Glomerular endothelial cell (primary cell): ENCODE measurements at places on chromosomes 3 and 15.

- no peak for DNase-seq
Measured at GRCh38 chr3:18354701-18355100, 70.4 kb downstream of the SATB1 start.

DNA sequence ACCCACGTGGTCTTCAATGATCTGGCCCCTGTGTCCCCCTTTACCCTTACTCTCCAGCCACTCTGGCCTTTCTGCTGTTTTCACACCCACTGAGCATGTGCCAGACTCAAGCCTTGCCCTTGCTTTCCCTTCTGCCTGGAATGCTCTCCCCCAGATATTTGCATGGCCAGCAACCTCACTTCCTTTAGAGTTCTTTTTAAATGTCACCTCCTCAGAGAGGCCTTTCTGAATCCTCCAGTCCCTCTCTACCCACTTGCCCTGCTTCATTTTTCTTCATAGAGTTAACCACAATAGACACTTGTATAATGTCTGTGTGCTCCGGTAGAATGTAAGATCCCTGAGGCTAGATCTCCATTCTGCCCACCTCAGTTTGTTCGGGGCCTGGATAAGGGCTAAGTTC, 39.4 kb upstream of the TIPARP start:
- DNase-seq, result no peak

GRCh38 chr3:193805448-193805847, 212.4 kb downstream of the OPA1 start:
- no peak for DNase-seq

DNA sequence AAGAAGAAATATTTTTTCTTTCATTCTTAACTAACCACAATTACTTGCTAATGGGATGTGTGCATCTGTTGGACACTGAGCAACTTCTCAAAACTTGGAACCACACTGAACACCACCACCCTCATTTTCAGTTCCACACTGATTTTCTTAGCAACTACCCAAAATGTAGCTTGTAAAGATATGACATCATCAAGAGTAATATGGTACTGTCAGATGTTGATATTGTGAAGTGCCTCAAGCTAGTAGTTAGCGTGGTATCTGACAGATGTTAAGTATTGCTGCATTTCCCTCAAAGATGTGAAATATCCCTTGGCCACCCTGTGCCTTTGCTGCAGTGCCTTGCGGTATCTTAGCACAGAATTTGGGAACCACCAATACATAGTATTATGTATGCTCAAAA, 9.3 kb downstream of the RFTN1 start:
- no peak for DNase-seq

GRCh38 chr3:11717768-11718636, 74.3 kb upstream of the VGLL4 start:
- peak; percentile 22 for DNase-seq

- no peak for DNase-seq
Measured at GRCh38 chr15:50307799-50308198, 42.3 kb upstream of the HDC start.

- peak; percentile 61 for DNase-seq
Measured at GRCh38 chr3:14921034-14921616, 26.3 kb upstream of the NR2C2 start.

DNA sequence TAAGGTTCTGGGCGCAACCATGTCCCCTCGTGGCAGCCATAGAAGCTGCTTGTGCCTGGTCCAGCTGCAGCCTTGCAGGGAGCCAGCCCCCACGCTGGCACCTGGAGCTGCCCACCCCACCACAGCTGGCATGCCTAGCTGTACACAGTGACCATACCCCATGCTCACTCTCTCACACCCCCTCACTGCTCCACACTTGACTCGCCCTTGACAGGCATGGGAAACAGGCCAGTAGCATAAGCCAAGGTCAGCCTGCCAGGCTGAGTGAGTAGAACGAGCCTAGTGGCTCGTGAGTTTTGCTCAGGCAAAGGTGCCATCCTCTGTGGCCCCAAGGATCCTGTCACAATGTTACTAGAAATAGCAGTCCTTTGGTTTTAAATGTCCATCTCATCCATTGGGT, 52.7 kb upstream of the CADM2 start:
- no peak for DNase-seq

DNA sequence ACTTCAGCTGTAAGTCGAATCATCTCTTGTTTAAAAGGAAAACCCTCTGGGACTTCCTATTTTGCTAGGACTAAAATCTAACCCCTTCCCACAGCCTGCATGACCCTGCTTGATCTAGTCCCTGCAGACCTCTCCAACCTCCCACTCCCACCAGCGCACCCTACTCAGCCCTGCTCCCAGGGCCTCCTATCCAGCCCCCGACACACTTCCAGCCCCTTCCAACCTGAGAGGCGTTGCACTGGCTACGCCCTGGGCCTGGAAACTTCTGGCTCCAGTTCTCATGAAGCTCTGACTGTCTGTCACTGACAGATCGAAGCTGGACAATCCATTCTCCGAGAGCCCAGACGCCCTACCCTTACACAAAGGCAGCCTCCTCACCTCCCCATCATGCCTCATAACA, 21.8 kb downstream of the NTRK3 start:
- DNase-seq, result no peak

DNA sequence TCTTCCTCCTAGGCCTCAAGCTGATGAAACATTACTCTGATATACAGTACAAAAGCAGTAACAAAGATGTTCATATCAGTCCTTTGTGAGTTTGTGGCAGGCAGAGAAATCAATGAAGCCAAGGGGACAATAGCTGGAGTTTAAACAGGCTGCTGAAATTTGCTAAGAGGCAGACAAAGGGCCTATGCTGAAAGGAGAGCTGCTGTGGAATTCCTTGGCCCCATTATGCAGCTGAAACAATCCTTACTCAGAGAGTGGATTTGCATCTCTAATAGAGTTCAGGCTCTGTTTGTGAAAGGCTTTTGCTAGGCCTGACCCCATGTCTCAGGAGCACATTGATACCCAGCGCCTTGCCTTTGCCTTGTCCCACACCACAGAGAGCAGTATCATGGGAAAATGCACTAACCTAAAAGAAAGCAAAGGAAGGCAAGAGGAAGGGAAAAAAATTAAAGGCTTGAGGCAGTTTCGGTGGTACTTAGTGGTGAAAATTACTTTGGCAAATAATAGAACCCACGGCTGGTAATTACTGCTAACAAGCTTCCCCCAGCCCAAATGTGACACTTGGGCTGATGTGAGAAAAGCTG, 195.0 kb upstream of the EPHA3 start:
- no peak for DNase-seq

GRCh38 chr3:10783360-10784351, 32.4 kb upstream of the SLC6A11 start:
- DNase-seq, result no peak

GRCh38 chr3:193702967-193703366, 110.0 kb downstream of the OPA1 start:
- no peak for DNase-seq

DNA sequence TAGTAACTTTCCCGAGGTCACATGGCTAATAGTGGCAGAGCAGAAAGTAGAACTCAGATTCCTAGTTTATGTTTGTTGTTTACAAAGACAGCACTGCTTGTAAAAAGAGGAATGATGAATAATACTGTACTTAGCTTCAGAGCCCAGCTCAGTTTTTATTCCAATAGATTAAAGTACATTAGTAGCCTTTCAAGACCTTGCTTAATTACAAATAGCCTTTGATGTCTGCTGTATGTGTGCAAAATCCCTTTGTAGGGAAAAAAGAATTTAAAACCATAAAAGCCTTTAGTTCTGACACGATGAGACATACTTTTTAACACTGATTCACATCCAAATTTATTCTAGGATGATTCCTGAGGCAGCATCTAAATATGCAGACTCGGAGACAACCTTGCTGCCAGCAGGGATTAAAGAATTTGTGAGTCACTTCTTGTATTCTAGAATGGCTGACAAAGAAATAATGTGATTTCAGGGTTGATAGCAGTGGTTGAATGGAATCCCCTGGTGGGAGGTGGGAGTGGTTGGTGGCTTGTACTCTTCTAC, 324.2 kb upstream of the TGFBR2 start:
- DNase-seq, result no peak

DNA sequence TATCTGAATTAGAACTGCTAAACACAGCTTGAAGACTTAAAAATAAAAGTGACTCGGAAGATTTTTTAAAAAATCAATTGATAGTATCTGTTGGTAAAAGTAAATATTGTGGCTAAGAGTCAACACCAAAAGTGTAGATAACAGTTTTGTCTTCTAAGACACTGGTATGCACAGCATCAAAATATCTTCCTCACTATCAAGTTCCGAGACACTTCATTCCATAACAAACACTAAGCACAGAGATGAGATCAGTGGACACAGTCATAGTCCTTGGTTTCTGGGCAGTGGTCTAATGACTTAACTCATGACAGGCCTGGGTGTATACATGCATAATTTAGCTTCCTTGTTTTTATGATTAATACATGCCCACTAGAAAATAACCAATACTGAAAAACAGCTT, 63.2 kb downstream of the PXYLP1 start:
- no peak for DNase-seq

DNA sequence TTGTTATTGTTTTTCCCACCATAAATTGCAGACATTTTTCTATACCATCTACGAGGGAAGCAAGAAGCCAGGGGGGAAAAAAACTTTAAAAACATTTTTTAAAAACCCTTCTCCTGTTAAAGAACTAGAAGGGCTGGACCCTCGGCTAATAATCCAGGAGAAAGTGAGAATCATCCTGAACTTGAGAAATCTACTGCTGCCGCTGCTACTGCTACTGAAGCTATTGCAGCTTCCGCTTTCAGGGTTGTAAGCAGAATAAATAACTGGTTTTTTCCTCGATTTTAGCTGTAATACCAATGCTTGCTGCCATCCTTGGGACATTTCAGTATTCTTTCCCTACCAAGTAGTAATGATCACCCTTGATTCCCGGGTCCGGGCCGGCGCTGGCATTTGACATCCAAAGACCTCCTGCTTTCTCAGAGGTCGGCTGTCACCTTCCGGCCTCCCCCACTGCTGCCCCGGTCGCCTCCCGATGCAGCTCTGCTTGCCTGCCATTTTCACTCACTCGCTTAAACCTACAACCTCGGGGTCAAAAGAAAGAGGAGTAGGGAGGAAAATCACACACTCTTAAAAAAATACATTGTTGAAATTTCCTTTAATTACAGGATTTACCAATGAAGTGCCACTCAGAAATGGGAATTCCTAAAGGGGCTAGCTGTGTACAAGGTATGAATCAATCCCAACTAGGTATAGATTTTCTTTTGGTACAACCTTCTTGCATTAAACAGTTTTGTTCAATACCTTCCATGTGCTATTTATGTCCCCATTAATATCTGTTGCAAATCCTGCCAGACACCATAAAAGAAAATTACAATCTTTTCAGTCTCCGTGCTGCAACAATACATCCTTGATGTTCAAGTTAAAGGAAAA, 674 bp upstream of the MECOM start:
- no peak for DNase-seq

DNA sequence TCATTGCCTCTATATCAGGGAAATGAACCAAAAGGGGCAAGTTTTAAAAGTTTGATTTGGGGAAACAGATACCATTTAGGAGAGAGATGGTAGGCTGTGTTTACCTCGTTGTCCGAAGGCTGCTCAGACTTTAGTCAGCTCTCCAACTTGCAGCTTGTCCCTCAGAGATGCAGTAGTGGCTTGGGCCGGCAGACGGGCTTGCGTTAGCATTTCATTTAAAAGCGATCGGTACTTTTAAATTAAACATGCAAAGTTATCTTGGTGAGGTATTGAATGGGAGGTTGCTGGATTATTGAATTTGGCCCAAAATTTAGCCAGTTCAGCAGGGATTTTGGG, 26.2 kb downstream of the EEFSEC start:
- no peak for DNase-seq

GRCh38 chr3:60080648-60081047, 1030.8 kb upstream of the CFAP20DC start:
- DNase-seq, result no peak

GRCh38 chr3:151816091-151816604, 2.2 kb downstream of the AADAC start:
- no peak for DNase-seq

- no peak for DNase-seq
Measured at GRCh38 chr15:77511869-77512268, 91.2 kb downstream of the HMG20A start.

- DNase-seq, result no peak
Measured at GRCh38 chr15:91936927-91937326, 83.4 kb downstream of the SLCO3A1 start.

DNA sequence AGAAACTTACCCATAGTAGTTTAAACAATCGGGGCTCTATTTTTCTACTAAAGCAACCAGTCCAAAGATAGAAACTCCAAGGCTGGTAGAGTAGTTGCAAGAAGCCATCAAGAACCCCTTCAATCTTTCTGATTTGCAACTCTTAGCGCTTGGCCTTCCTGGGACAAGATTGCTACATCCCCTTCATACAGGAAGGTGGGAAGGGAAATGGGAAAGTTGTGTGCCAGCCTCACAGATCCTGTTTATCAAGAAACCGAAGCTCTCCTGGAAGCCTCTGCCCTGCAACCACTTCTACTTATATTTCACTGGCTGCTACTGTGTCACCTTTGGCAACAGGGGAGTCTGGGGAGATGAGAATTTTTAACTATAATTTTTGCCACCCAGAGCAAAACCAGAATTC, 46.2 kb downstream of the OSBPL10 start:
- DNase-seq, result no peak

DNA sequence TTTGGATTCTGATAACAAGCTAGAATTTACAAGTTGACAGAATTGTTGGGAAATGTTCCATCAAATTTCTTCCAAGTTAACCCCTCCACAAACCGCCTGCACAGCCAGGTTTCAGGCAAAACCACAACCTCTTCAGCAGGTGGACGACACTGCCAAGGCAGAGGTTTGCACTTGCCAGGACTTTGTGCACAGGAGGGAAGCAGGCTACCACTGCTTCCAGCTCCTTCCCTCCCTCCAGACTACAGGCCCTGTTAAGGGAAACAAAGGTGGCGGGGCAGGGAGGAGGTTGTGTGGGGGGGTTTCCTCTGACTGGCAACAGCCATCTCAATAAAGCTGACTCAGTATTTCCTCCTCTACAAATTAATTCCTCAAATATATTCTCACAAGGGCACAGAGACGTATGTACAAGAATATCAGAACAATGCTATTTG, 42.2 kb downstream of the TBC1D2B start:
- DNase-seq, result peak; percentile 47

DNA sequence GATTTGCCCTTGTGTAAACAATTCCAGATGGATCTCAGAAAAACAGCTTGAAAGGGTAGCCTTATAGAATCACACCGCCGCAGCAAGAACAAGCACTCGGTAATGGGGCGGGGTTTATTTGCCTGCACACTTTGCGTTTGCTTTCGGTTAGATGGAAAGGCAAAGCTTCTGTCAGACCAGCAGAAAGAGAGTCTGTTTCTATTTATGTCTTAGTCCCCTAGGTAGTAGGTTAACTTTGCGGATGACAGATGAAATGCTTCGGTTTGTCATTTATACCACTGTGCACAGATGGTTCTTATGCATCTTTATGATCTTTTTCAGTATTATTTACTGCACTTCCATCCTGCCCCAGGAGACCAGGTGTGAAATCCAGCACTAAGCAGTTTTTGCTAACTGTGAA, 62.2 kb downstream of the PYDC2 start:
- DNase-seq, result no peak

DNA sequence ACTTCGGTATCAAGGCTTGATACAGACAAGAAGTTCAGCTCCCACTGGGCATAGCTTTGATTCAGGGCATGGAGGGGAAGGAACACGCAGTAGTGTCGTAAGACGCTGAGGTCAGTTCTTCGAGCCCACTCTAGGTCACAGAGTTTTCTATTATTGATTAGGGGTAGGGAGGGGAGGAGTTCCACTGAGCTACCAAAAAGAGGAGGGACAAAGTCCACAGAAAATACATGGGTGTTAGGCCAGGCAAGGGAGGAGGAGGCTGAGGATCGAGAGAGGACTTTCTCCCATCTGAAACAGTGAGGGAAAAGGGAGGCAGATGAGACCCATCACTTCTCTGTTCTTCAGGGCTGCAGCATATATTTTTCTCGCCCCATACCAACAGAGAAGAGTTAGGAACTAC, 75.1 kb upstream of the GUCA1C start:
- no peak for DNase-seq
